ENCODE measurements at places on chromosomes 4 and X.
A peak's percentile ranks its signal among the peaks of the same experiment; 100 is the strongest.

GRCh38 chr4:67522851-67523671 is 22.2 kb downstream of the CENPC start:
- DNase-seq = no peak

- DNase-seq = no peak
Observed at GRCh38 chrX:45748369-45748774, 547.7 kb upstream of the DIPK2B start.

GRCh38 chr4:106358899-106359298 is 9.7 kb downstream of the GIMD1 start:
- DNase-seq = no peak

GRCh38 chr4:113674251-113674650 is 87.3 kb downstream of the CAMK2D start:
- DNase-seq = no peak

- no peak for DNase-seq
Observed at GRCh38 chr4:2395584-2395983, 22.9 kb downstream of the ZFYVE28 start.

DNA sequence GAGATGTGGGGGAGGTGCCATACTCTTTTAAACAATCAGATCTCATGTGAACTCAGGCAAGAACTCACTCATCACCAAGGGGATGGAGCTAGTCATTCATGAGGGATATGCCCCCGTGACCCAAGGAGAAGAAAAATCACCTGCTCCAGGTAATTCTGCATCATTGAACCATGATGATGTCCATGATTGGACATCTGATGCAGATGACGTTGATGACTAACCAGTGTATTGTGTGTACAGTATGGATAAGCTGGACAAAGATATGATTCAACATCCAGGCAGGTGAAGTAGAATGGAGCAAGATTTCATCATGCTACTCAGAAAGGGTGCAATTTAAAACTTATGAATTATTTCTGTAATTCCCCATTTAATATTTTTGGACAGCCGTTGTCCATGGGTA is 286.4 kb upstream of the SMIM31 start:
- no peak for DNase-seq

- DNase-seq = no peak
Observed at GRCh38 chr4:79848329-79848728, 224.7 kb downstream of the ANTXR2 start.

GRCh38 chr4:134313591-134313990 is 112.0 kb upstream of the PABPC4L start:
- DNase-seq = no peak

- DNase-seq = no peak
Observed at GRCh38 chrX:9240956-9241355, 207.0 kb upstream of the FAM9B start.

DNA sequence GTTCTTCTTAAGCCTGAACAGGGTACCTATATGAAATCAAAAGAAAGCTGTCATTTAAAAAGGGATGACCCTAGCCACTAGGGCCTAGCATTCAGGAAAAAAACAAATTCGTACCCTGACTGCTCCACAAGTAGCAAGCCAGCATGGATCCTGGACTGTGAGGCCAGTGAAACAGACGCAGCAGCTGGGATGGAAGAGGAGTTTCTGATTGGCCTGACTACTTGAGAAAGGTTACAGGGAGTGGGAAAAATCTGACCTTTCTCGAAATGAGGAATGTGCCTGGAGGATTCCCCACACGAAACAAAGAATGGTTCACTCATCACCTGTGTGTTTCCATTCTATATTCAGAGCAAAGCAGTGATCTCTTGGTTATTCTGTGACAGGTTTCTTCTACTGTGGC is 87.6 kb upstream of the JADE1 start:
- DNase-seq = no peak

GRCh38 chr4:183323295-183323694 is 1.1 kb upstream of the CLDN24 start:
- no peak for DNase-seq

DNA sequence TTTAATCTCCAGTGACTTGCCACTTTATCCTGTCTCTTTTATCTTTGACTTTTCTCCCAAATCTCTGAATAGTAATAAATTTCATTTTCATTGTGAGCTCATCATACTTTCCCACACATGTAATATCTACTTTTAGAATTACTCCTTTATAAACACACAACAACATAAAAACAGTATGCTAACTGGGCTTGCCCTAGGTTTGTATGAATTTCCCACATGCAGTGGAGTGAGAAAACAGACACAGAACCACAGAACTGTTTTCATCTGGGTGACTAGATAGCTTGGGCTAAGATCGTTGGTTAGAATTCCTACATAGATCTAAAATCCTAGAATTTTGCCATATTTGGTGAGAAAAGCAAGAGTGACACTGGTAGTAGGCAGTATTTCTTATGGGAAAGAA is 409.5 kb downstream of the SPRY1 start:
- no peak for DNase-seq

DNA sequence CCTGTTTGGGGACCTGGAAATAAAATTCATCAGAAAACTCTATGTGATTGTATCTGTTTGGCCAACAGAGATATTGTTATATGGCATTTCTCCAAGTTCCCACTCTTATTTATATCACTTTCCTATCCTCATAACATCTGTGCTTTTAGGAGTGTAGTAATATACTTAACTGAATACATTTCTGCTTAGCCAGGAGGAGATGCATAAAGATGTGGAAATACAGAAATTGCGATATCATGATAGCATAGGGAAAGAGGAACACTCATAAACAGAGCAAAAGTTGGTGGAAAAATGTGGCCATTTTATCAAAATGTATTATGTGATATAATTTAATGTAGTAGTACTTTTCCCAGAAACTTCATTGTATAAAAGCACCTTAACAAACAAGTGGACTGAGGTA is 46.1 kb upstream of the TSPAN7 start:
- DNase-seq = no peak

GRCh38 chr4:24965627-24966026 is 52.8 kb upstream of the CCDC149 start:
- no peak for DNase-seq

- no peak for DNase-seq
Observed at GRCh38 chr4:166034965-166035364, 161.9 kb downstream of the TLL1 start.

- no peak for DNase-seq
Observed at GRCh38 chrX:9471571-9471985, 6.7 kb downstream of the TBL1X start.

DNA sequence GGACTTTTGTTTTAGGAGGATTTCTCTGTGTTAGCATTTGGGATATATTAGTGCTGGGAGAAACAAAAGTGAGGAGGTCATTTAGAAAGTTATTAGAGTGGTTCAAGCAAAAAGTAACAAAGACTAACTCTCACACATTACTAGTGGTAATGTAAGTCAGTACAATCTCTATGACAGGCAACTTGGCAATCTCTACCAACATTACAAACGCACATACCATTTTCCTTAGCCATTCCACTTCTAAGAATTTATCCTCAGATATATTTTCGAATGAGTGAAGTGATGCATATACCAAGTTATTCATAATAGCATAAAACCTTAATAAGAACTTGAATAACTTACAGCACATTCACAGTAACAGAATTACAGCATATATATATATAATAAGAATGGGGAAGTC is 146.2 kb downstream of the PRSS12 start:
- no peak for DNase-seq

- no peak for DNase-seq
Observed at GRCh38 chrX:35458142-35458541, 340.0 kb upstream of the MAGEB16 start.

- no peak for DNase-seq
Observed at GRCh38 chrX:109716431-109717028, 16.5 kb downstream of the ACSL4 start.

DNA sequence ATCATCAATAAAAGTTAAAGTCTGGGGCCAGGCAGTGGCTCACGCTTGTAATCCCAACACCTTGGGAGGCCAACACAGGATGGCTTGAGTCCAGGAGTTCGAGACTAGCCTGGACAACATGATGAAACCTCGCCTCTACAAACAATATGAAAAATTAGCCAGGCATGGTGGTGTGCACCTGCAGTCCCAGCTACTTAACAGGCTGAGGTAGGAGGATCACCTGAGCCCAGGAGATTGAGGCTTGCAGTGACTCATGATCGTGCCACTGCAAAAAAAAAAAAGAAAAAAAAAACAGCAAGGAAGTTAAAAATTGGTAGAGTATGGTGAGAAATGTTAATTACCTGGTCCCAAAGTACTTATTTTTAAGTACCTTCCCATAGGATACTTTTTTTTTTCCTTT is 27.5 kb downstream of the FBXW7 start:
- no peak for DNase-seq

GRCh38 chr4:122921971-122922876 is at the start of gene NUDT6:
Gene NUDT6, minus strand, starts transcription at chr4:122922597. Its CDS starts 25 bp downstream, at chr4:122922572.
- DNase-seq = peak; percentile 73

GRCh38 chr4:8649631-8650361 is 57.2 kb downstream of the CPZ start:
- no peak for DNase-seq

GRCh38 chr4:9954468-9954867 is 66.8 kb downstream of the SLC2A9 start:
- no peak for DNase-seq

GRCh38 chrX:30246769-30247489 is at the start of gene MAGEB1:
Gene MAGEB1, plus strand, starts transcription at chrX:30247146. Its CDS starts 3,348 bp downstream, at chrX:30250494.
- DNase-seq = no peak

DNA sequence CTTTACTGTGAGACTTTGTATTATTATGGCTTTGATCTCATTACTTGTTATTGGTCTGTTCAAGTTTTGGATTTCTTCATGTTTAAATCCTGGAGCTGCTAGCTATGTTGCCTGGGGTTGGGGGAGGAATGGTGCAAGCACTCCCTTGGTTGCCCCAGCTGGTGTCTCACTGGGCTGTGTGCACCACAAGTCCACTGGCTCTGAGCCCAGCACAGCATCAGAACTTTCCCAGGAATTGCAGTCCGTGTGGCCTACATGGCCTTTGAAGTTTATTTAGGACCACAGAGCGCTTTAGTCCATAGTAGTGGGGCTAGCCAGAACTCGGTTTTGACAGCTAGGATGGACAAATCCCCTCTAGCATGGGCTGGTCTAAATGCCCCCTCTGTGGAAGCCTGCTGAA is 278.8 kb upstream of the RPS6KA3 start:
- no peak for DNase-seq

GRCh38 chr4:2292646-2293108 is 30.8 kb upstream of the MXD4 start:
- DNase-seq = no peak

DNA sequence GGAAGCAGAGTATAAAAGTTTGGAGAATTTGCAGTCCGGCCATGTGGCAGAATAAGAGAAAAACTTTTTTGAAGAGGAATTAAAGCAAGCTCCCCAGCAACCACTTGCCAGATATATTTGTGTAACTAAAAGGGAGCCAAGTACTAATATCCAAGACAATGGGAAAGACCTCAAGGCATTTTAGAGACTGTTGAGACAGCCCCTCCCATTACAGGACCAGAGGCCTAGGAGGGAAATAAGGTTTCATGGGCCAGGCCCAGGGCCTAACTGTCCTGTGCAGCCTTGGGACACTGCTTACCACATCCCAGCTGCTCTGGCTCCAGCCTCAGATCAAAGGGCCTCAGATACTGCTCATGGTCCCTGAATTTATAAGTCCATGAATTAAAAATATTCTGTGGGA is 659.4 kb downstream of the PCDH19 start:
- DNase-seq = no peak

GRCh38 chr4:15665753-15666365 is 10.7 kb upstream of the FBXL5 start:
- DNase-seq = no peak

DNA sequence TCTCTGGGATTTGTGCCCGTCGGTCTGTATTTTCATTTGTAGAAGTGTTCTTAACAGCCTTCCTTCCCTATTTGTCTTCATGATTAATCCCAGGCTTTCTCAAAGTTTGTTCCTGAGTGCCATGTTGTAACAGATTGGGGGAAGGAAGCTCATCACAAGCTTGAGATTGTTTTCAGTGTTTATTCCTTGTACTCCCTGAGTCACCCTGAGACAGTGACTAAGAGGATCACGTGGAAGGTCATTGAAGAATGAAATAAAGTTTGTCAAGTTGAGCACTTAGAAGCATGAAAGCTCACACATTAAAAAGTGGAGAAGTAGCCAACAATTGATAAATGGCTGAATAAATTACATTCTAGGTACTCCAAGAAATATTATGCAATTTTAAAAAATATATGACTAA is 153.5 kb upstream of the FAM241A start:
- DNase-seq = no peak

- DNase-seq = peak; percentile 23
Observed at GRCh38 chr4:154982187-154983047, 201.3 kb downstream of the RBM46 start.

GRCh38 chrX:18701621-18702361 is 5.7 kb upstream of the PPEF1 start:
- DNase-seq = no peak

DNA sequence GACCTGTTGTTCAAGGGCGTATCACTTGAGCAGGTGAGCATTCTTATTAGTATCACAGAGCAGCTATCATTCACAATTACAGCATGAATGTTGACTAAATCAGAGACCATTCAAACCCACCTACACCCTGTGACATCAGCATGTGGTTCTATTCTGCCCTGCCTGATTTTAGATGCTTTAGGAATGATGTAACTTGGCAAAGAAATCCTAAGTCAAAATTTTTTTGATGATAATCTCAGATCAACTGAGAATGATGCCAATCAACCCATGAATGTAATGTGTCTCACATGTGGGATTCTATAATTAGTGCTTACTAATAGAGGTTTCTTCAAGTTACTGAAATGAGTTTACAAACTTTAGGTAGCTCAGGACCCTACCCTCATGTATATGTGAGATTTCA is 13.4 kb upstream of the CHIC2 start:
- no peak for DNase-seq

DNA sequence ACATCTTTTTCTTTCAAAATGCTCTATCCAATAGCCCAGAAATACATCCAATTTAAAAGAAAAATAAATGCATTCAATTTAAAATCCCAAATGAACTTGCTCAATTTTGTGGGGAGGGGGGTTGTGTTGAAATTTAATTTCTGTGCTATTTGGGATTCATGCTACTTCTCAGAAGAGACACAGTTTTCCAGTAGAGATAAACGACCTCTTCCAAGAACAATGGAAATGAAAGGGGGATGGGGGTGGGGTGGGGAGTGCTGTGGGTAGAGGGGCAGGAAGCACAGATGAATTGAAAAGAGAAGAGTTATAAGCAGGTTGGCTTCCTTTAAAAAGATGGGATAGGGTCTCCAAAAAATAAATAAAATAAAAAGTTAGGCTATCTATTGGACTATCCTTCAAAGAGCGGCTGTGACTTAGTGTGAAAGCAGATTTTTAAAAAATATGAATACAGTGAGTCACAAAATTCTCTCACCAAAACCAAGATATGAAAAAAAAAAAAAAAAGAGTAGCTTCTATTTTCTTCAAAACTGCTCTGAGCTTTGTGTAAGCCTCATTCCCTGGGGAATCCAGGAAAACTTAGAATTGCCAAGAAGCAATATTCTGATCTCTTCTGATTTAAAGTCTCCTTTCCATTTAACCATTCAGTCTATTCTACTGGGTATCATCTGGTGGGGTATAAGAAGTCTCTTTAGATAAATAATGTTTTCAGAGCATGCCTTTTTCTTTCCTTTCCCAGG is 324.3 kb downstream of the PTTG2 start:
- DNase-seq = no peak

GRCh38 chr4:166499820-166500219 is 626.8 kb downstream of the TLL1 start:
- DNase-seq = no peak

- no peak for DNase-seq
Observed at GRCh38 chr4:42339935-42340406, 57.3 kb upstream of the SHISA3 start.

- no peak for DNase-seq
Observed at GRCh38 chr4:8286719-8287342, 17.3 kb downstream of the HTRA3 start.

All from substantia nigra (tissue), 51 donors.